T-helper 2 cell (primary cell): ENCODE measurements at places on chromosomes 2 and 18.

DNA sequence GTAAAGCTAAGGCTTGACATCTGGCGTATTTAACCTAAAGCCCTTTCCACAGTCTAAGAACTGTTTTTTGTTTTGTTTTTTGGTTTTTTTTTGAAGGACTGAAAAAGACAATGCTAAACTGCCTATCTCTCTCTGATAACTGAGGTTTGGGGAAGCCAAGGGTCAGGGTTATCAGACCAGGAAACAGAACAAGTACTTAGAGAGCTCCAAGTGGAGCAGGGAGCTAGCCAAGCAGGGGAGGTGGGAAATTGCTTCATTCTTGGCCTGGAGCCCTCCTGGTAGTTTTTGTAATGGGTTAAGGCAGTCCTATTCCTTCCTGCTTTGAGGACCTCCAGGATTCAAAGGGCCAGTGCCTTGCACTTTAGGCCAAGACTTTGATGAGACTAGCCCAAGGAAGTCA, 154.3 kb upstream of the LTBP1 start:
- no peak for DNase-seq

DNA sequence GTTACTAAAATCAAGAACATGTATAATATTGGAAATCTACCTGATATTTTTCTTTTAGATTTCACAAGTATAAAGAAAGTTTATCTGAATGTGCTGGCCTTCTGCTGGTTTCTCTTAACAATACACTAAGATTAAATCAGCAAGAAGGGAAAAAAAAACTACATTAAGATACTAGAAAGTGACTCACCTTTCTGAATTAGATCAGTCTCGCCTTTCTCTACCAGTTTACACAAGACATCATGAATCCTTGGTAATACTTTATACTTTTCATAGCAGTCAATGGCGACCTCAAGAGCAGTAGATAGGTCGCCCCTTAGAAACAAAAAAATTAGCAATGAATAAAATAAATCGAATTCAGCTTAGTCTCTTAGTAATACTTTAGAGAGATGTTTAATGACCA, 61.2 kb downstream of the LRPPRC start:
- no peak for DNase-seq

DNA sequence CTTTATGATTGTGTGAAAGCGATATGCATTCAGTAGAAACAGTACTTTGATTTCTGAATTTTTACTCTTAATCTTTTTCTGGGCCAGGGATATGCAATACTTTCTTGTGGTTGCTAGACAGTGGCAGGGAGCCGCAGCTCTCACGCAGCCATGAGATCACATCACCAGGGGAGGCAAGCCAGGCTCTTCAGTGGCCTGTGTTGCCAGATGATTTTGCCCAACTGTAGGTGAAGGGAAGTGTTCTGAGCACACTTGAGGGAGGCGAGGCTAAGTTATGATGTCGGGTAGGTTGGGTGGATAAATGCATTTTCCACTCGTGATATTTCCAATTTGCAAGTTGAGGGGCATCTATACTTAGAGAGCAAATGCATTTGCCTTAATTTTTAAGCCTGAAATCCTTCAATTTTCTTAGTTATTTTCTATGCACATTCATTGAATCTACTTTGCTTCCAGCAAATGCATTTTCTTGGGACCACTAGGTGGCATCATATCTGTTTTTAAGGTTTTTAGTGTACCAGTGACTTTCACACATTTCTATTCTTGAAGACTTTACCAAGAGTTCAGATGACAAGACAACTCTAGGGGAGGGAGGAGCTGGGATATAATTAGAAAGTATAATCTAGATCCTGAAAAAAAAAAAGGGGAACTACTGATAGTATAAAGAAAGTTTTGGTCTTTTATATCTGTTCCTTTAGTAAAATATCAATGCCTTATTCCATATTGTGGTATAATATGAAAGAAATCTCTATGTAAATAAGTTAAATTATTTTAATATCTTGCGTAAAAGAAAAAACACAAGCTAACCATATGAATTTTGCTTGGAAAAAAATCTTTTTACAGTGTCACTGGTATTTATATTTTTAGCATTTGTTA, 643.3 kb downstream of the SOCS6 start:
- peak; percentile 4 for DNase-seq

DNA sequence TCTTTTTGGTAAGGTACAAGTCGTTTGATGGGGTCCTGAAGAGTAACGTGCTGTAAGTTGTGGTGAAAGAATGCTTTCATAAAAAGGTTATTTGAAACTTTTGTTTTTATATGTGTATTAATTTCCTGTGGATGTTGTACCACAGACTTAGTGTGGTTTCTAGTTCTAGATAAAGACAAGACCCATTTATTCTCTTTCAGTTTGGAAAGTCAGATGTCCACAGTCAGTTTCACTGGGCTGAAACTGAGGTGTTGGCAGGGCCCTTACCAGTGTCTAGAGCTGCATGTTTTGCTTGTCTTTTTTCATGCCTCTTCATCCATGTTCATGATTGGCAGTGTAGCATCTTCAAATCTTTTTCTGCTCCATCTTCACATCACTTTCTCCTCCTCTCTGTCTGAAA, 22.1 kb upstream of the DOCK10 start:
- no peak for DNase-seq

GRCh38 chr2:128751746-128752145, 433.1 kb upstream of the HS6ST1 start:
- DNase-seq, result no peak

- no peak for DNase-seq
Observed at GRCh38 chr2:43097644-43098408, 128.6 kb downstream of the ZFP36L2 start.

DNA sequence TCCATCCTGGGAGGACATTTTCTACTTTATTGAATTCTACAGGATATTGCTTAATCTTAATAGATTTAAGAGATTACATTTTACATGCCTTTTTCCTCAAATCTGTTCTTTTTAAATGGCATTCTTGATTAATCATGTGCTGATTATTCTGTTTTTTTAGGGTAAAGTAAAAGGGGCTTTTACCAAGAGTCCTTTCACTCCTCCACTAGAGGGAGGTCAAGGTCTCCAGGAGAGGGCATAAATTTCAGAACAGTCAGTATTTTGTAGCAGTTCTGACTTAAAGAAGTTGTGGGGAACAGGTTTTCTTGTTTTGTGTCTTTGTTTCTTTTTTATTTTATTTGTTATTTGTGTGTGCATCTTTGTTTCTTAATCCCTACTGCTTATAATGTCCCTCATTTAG, 25.4 kb downstream of the WDR75 start:
- no peak for DNase-seq

GRCh38 chr2:163735685-163736432, at the start of gene FIGN:
FIGN (minus strand) TSS chr2:163736008; CDS start chr2:163734927, 1,081 bp downstream.
- DNase-seq, result no peak

DNA sequence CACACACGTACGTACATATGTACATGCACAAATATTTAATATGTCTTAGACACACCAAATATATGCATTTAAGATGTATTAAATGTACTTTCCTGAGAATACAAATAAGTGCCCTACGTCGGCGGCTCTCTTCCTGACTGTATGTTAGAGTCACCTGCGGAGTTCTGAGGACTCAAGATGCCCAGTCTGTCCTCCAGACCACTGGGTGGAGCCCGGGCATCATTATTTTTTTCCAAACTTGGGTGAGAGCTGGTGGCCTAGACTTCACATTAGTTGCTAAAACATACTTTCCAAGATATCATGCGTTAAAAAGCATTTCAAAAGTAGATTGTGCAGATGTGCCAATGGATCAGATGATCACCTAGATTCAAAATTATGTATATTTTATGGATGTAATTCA, 2.9 kb downstream of the IL18R1 start:
- no peak for DNase-seq

DNA sequence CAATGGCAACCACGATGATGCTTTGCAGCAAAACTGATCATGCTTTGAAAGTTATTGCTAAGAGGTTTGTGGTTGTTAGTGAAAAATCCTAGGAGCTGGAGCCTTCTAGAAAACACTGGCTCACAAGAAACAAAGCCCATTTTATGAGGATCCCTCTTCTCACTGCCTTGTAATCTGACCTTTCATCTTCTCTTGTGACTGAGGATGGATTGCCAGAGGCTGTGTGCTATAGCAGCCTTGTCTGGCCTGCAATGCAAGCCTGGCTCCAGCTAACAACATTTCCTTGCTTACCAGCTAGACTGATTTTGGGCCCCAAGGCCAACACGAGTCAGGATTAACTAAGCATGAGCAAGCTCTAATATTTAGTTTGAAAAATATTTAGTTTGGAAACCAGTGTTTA, 13.1 kb downstream of the PIEZO2 start:
- DNase-seq, result no peak

DNA sequence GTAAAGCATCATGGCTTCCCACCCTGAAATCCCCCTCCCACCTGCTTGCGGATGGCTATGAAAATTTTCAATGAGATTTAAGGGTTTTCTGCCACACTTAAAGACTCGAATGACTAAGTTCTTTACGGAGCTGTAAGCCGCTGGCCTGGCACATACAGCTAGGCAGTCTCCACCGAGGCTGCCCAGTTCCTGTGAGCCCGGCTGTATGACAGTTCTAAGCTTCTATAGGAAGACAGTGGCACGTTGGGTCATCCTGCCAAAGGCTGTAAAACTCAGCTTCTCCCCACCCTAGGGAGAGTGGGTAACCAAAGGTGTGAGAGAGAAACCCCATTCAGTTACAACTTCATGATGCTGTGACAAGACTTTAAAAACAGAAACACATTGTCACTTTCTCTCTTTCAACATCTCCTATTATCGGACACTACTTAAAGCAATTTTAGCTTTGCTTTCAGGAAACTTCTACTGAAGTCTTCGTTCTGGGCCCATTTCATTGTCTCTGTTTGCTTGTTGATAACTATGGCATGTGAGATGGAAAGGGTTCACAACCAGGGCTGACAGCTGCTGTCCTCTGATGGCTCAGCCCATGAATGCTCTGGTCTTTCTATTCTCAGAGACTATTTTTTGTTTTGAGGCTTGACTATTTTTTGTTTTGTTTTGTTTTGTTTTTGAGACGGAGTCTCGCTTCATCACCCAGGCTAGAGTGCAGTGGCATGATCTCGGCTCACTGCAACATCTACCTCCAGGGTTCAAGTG, 7.1 kb downstream of the CASP8 start:
- peak; percentile 55 for DNase-seq

DNA sequence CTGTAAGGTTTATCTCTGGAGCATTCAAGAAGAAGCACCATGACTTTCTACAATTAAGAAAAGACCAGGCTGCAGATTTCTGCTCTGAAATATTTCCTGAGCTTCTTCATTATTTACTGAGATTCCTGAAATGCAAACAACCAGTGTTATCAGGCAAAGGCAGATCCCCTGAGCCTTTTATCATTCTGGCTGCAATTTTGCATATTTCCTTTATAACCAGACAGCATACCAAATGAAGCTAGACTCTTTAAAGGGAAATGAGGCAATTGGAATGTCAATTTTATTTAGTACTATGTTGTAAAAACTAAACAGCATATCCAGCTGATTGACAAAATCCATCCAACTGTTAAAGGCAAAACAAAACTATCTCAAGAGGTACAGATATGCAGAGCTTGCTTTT, 372.5 kb downstream of the RIT2 start:
- no peak for DNase-seq

DNA sequence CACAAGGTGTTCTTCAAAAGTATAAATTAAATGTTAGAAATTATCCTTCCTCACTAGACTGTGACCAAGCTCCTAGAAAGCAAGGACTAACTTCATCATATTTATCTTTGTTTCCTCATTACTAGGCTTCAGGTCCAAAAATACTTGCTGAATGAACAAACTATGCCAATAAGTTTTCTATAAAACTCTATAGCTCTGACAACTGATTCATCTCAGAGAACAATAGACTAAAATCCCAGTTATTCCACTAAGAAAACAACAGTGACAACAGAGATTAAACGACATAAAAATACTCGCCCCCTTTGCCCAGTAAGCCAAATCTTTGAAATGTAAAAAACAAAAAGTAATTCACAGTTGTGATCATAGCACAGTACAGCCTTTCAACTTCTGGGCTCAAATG, 13.6 kb downstream of the TLK1 start:
- no peak for DNase-seq
